CD4-positive, alpha-beta T cell treated with Interleukin-12 subunit alpha and Interleukin-12 subunit beta, for 1 hour (primary cell): ENCODE measurements at places on chromosomes 3 and 15.

DNA sequence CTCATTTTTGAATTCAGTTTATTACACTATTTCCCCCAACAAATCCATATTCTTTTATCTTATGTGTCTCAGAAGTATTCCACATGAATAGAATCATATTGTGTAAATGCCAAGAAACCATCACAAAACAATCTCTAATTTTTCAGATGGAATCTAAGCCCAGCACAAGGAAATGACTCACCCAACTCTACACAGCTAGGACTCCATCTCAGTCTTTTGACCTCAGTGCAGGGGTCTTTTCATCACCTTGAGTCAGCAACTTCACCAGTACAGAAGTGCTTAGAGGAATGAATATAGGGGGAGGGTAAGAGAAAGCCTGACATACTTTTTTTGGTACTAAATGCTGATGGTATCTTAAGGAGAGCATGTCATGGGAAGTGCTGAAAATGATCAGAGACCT, 169.3 kb upstream of the LRRN1 start:
- DNase-seq: no peak

GRCh38 chr15:94294556-94294955, 63.2 kb downstream of the MCTP2 start:
- no peak for DNase-seq

DNA sequence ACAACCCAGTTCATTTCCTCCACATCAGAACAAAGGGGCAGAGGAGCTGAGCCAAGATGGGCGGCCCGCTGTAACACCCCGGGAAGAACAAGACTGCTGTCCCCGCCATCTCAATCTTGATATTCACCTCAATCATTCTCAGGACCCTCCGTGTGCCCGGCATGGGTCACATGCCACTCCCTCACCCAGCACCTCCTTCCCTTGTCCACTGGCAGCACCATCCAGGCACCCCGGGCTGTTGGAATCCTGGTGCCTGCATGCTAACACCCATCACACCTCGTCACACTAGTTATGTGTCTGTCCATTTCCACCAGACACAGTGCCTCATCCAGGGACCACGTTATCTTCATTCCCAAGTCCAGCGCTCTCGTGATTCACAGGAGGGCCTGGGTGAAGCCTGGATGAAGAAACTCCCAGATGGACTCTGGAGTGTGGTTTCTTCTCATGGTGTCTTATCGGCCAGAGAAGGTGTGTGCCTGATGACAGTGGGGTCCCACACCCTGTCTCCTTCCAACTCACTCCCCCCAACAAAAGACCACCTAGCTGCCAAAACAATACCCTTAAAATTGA, 16.7 kb downstream of the MEGF11 start:
- no peak for DNase-seq

DNA sequence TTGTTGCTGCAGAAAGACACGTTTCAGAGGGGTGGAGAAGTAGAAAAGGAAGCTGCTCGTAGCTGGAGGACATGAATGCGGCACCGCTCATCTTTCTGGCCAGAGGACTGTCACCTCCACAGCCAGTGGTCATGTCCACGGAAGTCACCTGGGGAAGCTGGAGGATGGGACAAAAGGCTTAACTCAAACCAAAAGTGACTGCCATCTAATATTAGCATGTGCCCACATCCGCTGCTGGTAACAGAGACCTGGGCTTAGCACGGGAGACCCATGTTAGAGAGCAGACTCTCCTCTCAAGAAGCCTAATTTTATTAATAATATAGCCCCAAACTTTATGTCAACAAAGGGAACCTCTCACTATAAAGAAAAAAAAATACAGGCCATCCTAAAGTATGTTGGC, 5.9 kb downstream of the MEX3B start:
- DNase-seq: no peak

DNA sequence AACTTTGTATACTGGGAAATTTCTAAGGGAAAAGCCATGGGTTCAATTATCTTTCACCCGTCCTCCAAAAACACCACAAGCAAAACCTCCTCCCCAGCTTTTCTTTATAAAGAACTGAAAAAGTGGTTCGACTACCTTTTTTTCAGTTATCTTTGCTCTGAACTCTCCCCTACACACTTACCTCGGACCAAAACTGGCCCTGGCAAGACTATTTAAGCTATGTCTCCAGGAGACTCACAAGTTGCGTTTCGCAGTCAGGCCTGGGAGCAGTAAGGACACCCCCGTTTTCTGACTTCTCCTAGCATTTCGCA, 645 bp downstream of the COPS2 start:
- no peak for DNase-seq

GRCh38 chr3:183563536-183563874, 8.0 kb upstream of the KLHL6 start:
- no peak for DNase-seq

- no peak for DNase-seq
Observed at GRCh38 chr3:110016235-110016815, 679.0 kb upstream of the DPPA4 start.

GRCh38 chr3:166498446-166498845, 661.2 kb upstream of the BCHE start:
- no peak for DNase-seq

GRCh38 chr3:122382888-122383666, at the start of gene MIX23:
MIX23 (minus strand) TSS chr3:122383231; CDS start chr3:122383224, 7 bp downstream.
- peak; percentile 85 for DNase-seq

GRCh38 chr15:75143738-75144334, 57.8 kb upstream of the C15orf39 start:
- DNase-seq: no peak

DNA sequence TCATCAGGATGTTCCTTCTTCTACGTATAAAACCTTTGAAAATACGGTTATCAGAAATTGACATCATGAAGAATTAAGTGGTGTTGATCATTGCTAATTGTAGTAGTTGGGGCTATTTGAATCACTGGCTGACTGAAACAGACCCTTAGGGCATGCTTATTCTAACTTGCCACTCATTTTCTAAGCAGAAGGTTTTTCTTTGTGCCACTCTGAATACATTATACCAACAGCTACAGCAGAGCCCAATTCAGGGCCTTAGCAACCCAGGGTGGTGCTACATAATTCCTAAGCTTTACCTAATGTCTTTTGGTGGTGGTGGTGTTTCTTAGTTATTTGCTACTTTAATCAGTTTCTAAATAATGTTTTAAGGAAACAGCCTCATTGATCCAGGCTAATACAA, 524.2 kb downstream of the NLGN1 start:
- no peak for DNase-seq

GRCh38 chr3:138338811-138339210, 9.2 kb upstream of the NME9 start:
- DNase-seq: no peak

- peak; percentile 17 for DNase-seq
Observed at GRCh38 chr3:142027735-142028134, 121.6 kb downstream of the TFDP2 start.

GRCh38 chr15:85108136-85108535, 126.5 kb downstream of the PDE8A start:
- no peak for DNase-seq

DNA sequence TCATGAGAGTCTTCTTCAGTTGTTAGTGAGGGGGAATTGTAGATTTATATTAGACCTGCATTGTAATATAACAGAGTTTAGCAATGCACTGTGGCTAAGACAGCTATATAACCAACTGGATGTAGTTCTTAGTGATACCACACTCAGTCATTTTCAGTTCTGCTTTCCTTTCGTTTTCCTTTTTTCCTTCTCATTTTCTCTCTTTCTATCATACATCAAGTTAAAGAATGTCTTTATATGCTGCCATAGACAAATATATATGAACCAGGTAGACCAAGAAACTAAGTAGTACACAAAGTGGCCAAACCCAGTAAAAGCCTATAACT, 43.7 kb upstream of the CD47 start:
- no peak for DNase-seq

DNA sequence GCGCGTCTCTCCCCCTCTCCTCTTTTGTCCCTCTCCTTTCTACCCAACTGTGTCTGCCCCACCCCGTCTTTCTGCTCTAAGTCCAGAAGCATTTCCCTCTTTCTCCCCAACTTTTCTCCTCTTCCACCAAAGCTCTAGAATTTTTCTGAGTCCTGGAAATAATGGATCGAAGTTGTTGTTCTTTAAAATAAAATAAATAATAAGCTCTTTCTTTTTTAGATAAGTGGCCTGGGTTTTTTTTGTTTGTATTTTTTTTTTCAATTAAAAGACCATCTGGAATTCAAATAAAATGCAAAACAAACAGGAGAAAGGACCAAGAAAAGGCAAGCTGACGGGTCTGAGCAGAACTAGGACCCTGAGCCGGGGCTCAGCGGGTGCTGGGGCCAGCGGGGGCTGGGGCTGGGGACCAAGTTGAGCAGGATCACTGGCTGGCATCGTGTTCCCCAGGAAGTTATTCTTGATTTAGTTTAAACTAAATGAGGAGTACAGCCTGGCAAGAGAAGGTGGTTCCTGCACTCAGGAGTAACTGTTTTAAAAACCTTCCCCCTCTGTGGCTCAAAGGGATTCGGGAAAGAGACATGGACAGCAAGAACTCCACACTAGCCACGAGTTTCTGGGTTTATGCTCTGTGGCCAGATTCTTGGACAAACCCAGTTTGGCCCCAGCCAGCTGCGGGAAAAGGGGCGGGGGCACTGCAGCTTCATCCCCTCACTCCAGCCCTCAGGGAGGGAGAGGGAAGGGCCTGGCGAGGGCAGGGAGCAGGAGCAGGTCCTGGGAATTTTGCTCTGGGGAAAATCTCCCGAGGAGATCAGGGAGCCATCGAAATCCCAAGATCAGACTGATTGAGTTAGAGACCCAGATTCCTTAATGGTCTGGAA, 8.4 kb downstream of the GATA2 start:
- DNase-seq: no peak

GRCh38 chr3:132630612-132631011, 29.0 kb downstream of the ACAD11 start:
- no peak for DNase-seq

DNA sequence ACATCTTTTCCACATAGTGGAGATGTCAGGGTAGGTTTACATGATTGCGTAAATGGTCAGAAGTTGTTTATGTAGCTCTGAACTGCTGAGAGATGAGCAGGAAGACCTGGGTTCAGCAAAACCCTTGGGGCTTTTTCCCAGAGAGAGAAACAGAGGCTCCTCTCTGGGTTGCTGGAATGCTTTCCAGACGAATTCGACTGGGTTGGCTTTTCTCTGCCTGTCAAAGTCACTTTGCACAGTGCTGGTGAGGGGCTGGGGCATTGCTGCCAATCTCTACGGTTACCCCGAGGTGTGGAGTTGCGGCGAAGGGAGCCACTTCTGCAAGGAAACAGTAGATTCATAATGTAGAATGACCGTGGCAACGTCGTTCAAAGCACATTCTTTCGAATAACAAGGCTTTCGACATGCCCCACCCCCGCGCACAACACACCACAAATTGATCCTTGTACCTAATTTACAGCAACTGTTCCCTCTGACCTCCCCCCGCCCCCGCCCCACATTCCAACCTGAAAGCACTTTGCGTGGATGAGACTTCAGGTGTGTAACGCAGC, 950 bp upstream of the CNTN4 start:
- DNase-seq: no peak

DNA sequence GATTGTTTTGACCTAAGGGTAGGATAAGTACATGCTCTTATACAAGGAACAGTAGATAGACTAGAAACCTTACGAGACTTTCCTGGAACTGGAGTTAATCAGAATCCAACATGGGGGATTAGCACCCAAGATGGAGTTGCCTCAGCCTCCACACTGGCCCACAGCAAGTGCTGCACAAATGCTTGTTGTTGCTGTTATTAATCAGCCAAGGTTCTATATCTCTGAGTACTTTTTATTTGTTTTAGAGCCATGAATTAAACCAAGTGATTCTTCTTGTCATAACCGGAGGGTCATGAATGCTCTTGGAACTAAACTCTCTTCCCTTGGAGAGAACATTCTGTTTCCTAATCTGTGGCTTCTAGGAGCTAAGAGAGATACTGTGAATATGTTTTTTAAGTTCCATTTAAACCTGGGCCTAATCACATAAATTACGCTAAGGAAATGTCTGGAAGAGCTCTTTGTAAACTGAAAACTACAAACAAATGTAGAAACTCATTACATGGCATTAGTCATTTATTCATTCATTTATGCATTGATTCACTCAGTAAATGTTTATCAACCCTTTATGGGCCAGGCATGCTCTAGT, 5.7 kb upstream of the IL16 start:
- DNase-seq: no peak

- no peak for DNase-seq
Observed at GRCh38 chr3:8793242-8793641, 23.8 kb upstream of the OXTR start.

GRCh38 chr3:176663387-176663786, 533.9 kb downstream of the TBL1XR1 start:
- DNase-seq: no peak

GRCh38 chr15:68218847-68219798, 10.4 kb downstream of the CLN6 start:
- no peak for DNase-seq

DNA sequence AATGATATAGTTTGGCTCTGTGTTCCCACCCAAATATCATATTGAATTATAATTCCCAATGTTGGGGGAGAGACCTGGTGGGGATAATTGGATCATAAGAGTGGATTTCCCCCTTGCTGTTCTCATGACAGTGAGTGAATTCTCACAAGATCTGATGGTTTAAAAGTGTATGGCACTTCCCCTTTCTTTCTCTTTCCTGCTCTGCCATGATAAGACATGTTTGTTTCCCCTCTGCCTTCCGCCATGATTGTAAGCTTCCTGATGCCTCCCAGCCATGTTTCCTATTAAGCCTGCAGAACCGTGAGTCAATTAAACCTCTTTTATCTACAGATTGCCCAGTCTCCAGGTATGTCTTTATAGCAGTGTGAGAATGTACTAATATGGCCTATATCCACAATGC, 126.7 kb upstream of the GMNC start:
- DNase-seq: no peak

DNA sequence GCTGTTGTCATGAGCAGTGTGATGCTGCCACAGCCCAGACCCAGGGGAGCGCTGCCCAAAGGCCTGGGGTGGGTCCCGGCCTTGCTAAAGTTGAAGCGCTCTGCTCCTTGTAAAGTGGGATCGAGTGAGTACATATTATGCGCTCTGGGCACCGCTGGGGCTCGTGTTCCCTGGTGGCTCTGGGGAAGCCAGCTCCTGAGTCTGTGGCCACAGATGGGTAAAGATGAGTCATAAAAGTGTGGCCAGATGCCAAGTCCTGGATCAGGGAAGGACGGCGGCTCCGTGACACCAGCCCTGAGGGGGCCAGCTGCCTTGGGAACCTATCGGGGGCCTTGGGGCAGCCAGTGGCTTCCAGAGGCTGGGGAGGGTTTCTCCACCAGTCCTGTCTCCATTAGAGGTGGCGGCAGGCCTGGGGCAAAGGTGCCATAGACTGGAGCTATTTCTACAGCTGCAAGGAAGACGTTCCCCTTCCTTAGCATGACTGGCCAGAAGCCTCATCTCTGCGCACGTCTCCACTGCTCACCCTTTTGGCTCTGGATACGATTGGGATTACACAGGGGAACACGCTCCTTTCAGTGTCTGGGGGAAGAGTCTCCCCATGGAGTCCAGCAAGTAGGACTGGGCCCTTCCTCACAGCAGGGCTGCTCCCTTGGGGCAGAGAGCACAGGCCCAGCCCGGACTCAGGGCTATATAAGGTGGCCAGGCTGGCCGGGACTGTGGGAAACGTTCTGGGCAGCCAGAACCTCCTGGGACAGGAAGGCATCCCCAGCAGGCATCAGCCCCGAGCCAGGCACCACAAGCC, 1.2 kb upstream of the ITIH4 start:
- DNase-seq: no peak

GRCh38 chr3:107987036-107987939, 103.5 kb downstream of the CD47 start:
- no peak for DNase-seq
